ENCODE measurements at places on chromosomes 3 and 15.

- no peak overlapping the region for H3K4me3 ChIP-seq
- H3K36me3 ChIP-seq = no peaks in the 10 kb centered on the region
- no peaks in the 10 kb centered on the region for H3K27me3 ChIP-seq
- DNase-seq = no peak
- no peak overlapping the region for H3K27ac ChIP-seq
Measured at GRCh38 chr3:146747928-146748327, 142.8 kb upstream of the PLSCR5 start.

- no peak for DNase-seq
- no peaks in the 10 kb centered on the region for H3K27me3 ChIP-seq
- H3K4me1 ChIP-seq = no peaks in the 10 kb centered on the region
- H3K4me3 ChIP-seq = no peak overlapping the region
- H3K27ac ChIP-seq = no peak overlapping the region
Measured at GRCh38 chr3:28502397-28502937, 153.8 kb upstream of the AZI2 start.

DNA sequence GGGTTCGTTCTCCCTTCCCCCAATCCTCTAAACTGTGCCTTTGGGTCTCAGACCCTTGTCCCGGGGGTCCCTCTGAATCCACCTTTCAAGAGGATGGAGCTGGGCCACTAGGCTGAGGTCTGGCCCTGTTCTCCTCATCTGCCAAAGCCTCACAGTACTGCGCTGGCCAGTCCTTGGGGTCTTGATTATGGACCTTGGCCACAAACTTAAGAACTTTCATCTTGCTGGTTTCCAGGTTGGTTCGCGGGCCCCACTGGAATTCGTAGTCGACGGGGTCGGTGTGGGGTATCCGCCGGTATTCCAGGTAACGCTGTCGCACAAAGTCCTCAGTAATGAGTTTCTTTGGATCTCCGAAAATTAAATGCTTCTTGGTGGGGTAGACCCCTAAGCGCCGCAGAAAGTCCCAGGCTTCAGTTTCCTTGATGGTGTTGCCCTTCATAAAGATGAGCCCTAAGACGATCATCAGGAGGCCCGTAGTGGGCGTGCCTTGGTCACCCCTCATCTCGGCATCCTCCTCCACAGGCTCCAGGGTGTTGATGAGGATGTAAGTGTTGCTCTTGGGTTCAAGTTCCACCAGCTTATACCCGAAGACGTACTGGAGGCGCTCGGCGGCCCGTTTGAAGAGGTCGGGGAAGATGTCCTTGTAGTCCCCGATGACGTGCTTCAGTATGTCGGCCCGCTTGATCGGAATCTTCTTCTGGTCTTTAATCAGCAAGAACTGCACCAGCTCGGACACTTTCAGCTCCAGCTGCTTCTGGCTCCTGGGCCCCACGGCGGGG is 727 bp downstream of the NSMCE3 start:
- peak; percentile 66 for DNase-seq
- no peaks in the 10 kb centered on the region for H3K27me3 ChIP-seq
- H3K27ac ChIP-seq = peak overlapping the region; percentile 95
- peak overlapping the region; percentile 94 for H3K4me3 ChIP-seq
- H3K4me1 ChIP-seq = no peaks in the 10 kb centered on the region

DNA sequence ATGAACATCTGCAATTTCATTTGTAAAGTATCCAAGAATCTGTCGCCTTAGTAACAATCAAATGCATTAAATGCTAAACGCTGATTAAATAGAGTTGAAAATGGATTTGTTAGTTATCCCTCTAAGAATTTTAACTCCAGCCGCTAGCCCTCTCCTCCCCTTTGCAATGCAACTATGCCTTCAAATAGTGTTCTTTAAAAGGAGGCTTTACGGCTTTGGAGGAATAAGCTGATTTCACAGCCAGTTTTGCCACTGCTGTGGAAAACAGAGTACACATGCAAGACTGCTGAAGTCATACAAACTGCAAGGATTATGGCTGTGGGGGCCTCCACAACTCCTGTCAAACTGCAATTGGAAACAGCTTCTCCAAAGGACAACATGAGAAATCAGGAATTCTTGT is 89.2 kb downstream of the CERS3 start:
- no peak overlapping the region for H3K4me3 ChIP-seq
- H3K4me1 ChIP-seq = no peaks in the 10 kb centered on the region
- H3K36me3 ChIP-seq = no peaks in the 10 kb centered on the region
- H3K27ac ChIP-seq = no peak overlapping the region
- no peak for DNase-seq

- no peak overlapping the region for H3K4me3 ChIP-seq
- no peak for DNase-seq
- no peaks in the 10 kb centered on the region for H3K27me3 ChIP-seq
- no peaks in the 10 kb centered on the region for H3K36me3 ChIP-seq
Measured at GRCh38 chr3:12878141-12878574, 36.8 kb upstream of the RPL32 start.

- DNase-seq = no peak
- no peak overlapping the region for H3K27ac ChIP-seq
- no peaks in the 10 kb centered on the region for H3K4me1 ChIP-seq
- no peak overlapping the region for H3K4me3 ChIP-seq
Measured at GRCh38 chr15:36982430-36982829, 117.9 kb downstream of the MEIS2 start.

DNA sequence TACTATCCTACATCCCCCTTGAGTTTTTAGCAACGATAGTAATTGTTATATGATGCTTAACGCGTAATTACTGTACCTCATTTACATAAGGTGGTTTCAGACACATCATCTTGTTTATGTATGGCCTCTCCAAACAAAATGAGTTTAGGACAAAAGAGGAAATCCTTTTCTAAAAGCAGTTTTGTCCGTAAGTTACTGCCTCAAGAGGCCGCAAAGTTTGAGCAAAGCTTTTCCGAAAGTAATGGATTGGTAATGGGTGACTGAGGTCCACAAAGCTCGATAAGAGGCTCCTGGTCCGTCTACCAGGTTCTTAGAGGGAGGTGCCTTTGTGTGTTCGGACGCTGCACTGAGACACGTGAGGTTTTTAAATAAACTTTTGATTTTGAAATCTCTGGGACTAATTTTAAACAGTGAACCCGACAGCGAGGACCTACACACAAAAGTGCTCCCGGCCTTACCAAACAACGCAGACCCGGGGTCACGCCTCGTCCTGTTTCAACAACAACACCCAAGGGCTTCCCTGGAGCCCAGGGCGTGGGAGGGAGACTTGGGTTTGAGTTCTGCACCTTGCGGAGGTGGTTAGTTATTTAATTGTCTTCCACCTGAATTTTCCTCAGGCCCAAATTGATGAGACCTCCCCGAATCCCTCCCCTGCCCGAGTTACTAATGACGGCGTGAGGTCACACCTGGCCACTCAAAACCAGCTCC is 456 bp upstream of the C15orf61 start:
- H3K36me3 ChIP-seq = no peaks in the 10 kb centered on the region
- H3K27me3 ChIP-seq = no peaks in the 10 kb centered on the region
- peak overlapping the region; percentile 98 for H3K27ac ChIP-seq
- H3K4me1 ChIP-seq = peaks cover 31% of the 10 kb centered on the region
- DNase-seq = no peak

All from right atrium auricular region (tissue), 2 donors.